ENCODE measurements at places on chromosomes 2 and 18.

GRCh38 chr2:73069855-73070642, 1.5 kb downstream of the SFXN5 start:
- no peak for DNase-seq

- peak; percentile 35 for DNase-seq
Measured at GRCh38 chr2:61620244-61621159, 82.3 kb upstream of the XPO1 start.

DNA sequence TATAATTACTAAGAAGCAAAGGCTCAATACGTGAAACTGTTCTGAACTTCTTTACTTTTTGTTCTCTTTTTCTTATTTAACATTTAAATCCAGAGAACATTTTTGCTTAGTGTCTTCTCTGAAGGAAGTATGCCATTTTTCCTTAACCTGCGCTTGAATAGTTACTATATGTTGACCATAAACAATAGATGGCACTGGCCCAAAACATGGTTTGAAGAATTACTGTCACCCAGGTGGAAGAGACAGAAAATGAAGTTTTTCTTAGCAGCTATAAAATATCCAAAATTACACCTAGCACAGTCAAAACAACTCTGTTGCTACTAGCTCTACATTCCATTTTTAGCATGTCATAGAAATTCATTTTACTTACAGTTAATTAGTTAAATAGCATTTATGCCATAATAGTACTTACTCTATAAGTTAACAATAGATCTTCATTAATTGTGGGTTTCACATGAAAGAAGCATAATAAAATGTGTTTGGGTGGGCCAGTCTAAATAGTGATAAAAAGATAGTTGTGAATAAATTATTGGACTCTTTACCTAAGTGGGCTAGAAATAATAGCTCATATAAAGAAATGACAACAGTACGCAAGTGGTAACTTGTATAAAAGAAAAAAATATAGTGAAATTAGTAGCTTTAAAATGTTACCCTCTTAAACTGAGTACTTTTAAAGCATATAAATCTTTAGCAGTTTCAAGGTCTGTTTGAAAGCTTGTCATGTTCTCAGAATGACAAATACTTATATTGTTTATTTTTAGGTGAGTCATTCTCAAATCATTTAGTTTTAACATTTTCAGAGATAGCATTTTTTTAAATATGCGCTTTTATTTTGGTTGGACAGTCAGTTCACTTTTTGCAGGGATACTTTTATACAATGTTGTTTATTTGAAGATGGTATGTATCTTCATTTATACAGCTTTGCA, 3.7 kb downstream of the ETAA1 start:
- DNase-seq, result no peak

- no peak for DNase-seq
Measured at GRCh38 chr2:217494557-217494956, 508.2 kb downstream of the TNS1 start.

DNA sequence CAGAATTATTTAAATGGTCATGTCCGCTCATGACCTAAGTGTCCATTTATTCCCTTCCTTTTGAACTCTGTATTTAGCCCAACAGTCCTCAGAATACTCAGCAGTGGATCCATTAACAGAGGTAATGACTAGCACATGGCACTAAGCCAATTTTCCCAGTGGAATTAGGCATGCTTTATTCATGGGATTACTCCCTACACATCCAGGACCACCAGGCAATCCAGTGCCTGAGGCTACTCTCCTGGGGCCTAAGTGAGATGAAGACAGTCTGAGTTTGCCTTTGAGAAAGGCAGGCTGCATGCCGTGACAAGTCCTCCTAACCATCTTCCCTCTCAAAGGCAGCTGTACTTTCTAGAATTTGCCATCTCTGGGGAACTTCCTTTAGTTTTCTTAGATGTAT, 128.6 kb downstream of the SPOPL start:
- DNase-seq, result no peak

GRCh38 chr2:173631127-173631460, 276.4 kb downstream of the CDCA7 start:
- DNase-seq, result no peak

DNA sequence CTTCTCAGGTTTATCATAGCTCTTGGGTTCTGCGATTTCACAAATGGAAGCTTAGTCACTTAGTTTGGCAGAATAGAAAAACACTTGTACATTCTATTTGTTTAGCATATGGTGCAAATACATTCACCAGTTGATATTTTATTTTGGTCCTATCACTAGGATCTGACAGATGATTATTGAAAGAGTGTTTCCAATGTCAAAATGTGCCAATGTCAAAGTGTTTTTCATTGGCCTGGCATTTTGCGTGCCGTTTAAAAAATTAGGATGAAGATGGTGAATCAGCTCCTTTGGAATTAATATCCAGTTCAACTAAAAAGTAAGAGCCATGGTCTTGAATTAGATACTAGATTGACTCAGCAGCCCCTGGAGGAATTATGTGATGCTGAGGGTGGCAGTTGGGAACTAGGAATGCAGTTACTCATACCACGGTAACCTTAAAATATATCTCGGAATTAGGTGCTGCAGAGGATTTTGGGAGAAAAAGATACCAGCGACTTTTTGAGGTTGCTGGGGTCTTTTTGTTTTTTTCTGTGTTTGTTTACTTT, 87.0 kb downstream of the SPHKAP start:
- DNase-seq, result no peak

- DNase-seq, result no peak
Measured at GRCh38 chr2:232885264-232885961, 15.3 kb downstream of the SNORC start.

Measured in fibroblast of skin of left biceps (primary cell).